NCI-H526 (cell line): ENCODE measurements at places on chromosomes 11 and 22.

DNA sequence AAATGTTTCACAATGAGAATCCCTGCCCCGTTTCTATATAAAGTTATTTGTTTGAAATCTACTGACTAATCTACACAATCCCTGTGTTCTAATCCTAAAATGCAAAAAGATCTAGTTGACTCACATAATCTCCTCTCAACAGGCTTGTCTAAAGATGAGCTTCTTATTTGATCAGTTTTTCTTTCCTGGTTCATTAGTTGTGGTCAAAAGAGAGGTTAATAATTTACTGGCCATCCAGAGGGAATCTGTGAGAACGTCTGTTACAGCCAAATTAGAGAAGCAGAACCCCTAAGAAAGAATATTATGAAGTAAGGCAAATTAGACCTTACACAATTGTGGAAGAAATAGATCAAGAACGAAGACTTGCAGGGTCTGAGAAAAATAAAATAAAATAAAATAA is 173.7 kb upstream of the ANO3 start:
- DNase-seq: no peak

DNA sequence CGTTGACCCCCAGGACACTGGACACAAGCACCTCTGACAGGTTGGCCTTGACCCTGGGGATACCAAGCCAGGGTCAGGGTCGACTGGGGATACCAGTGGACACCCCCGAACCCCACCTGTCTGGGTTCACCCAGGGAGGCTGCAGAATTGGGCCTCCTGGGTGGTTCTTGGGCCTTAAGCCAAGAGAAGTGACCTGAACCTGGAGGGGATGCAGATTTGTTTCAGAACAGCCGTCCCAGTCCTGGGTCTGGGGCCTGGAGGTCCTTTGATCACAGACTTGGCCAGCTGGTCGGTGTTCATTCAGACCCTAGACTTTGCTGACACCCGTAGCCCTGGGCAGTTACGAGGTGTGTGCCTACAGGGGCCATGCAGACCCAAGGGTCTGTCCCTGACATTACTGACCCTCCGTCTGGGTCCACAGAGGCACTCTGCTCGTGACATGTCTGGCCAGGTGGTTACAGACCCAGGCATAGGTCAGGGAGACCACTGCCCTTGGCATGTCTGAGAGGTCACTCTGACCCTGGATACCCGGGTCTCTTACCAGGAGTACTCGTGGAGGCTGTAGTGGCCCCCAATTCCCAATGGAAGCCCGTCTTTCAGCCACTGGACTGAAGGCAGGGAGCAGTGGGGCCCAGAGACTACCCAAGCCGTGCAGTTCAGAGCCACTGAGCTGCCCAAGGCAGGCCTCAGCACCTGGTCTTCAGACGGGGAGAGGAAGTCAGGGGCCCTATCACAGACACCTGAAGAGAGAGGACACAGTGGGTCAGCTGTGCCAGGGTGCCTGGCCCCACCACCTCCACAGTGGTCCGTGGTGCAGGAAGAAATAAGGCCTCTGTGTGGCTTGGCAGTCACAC is 6.4 kb downstream of the SIGIRR start:
- no peak for DNase-seq

- DNase-seq: no peak
Observed at GRCh38 chr11:7444091-7444981, 41.0 kb upstream of the OLFML1 start.

DNA sequence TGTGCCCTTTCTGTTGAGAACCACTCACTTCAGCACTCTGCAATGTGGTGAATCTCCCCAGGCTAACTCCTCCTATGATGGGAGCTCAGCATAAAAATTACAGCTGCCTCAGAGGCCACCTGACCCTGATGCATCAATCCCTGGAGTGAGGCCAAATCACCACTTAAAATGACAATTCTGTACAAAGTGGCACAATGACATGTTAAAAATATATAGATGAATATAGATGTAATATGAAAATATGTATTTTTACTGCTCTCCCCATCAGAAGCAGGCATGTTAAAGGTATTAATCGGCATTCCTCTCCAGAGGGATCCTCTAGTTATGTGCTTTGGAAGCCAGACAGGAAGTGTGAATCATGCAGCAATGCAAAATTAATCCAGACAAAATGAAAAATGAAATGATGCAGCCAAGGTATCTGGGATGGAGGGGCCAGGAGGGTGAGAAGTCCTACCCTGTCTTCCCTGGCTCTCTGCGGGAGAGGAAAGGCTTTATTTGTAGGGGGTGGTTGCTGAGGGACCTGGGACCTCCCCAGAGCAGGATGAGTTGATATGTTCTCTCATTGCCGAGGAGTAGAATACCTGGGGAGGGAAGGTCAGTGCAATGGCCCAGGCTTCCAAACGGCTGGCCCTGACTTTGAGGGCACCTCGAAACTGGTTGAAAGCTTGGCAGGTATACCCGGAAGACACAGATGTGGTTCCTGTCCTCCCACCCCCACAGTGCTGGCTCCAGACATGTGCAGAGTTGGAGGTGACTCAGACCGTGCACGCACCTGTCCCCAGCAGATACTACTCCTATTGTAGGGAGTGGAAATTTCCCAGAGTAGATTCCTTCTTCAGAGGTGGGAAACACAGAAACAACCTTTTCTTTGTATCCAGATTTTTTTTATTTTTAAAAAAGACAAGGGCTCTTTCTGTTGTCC is 347.9 kb upstream of the NCAM1 start:
- DNase-seq: no peak

DNA sequence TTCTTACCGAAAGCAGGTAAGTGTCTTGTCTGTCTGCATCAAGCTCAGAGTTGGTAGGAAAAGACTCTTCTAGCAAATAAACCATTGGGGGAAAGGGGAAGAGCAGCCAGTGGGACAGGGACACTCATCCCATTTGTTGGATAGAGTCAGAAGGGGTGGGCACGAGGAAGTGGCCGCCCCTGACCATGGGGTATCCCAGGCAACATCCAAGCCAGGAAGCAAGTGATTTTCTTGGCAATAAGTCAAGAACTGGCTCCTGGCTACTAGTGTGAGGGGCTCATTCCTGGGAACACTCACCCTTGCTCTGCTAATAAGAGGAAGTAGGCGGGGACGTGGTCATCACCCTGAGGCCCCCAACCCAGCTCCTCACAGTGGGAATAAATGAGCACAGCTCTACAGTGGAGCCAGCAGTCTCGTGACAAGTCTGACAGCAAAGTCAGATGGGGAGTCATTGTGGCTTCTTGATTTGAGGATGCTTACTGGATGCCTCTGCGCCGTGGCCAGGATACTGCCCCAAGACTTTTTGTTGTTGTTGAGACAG is 6.7 kb downstream of the SLC25A18 start:
- DNase-seq: no peak

DNA sequence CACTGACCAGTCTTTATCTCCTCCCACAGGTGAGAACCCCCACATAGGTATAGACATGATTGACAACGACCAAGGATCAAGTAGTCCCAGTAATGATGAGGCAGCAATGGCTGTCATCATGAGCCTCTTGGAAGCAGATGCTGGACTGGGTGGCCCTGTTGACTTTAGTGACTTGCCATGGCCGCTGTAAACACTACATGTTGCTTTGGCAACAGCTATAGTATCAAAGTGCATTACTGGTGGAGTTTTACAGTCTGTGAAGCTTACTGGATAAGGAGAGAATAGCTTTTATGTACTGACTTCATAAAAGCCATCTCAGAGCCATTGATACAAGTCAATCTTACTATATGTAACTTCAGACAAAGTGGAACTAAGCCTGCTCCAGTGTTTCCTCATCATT is 76.5 kb downstream of the BTBD10 start:
- DNase-seq: peak; percentile 37

- DNase-seq: no peak
Observed at GRCh38 chr11:115180272-115180671, 323.9 kb downstream of the CADM1 start.

DNA sequence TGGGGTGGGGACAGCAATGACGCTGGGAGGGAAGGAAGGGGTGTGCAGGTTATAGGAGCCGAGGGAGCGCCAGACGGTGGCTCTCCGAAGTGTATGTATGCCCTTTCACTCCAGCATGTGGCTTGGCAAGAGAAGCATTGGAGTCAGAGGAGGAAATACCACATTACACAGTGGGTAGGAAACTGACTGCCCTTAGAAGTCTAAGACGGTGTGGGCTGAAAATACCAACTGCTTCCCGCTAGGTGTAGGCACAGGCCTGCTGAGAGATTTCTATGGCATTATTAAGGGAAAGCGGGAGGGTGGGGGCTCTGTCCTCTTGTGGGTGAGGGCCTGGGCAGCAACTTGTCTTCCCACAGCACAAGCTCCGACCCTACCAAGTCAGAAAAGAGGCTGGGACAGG is 44.7 kb downstream of the CACNG2 start:
- DNase-seq: no peak

- peak; percentile 97 for DNase-seq
Observed at GRCh38 chr11:125141686-125142535, 22.6 kb upstream of the PKNOX2 start.

DNA sequence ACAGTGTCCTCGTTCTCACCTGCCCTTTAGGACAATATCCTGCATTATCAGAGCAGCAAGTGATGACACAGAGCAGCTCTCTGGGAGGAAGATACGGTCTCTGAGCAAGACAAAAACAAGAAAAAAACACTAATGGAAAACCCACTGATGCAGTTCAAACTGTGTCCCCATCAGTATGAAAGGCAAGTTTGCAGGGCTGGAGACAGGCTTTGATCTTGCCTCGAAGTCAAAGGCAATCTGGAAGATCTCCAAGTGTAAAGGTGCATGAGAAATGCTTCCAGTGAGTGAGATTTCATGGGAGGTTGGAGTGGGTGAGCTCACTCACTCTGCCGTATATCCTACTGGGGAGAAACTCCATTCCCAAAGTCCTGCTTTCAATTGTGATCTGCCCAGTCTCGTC is 157.5 kb downstream of the KIRREL3 start:
- no peak for DNase-seq

GRCh38 chr11:32849761-32850160 is 20.0 kb downstream of the PRRG4 start:
- no peak for DNase-seq

- no peak for DNase-seq
Observed at GRCh38 chr22:44354288-44354687, 41.5 kb upstream of the SHISAL1 start.

DNA sequence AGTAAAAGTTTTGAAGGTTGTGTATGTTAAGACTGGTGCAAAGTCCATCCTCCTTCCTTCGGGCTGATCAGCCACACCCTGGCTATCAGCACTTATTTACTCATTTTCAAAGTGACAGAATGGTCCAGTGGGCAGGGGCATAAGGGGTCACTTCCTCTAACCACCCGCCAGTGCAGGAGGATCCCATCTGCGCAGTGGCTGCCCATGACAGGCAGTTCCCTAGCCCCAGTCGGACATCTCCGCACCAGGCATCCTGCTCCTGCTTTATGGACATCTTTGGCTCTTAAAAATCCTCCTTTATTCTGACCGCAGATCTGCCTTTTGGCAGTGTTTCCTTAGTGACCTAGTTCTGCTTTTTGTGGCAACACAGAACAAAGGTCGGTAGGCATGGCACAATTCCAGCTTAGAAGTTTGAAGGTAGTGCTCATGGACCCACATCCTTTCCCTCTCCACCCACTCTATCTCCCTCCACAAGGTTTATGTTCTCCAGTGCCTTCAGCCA is 55.9 kb downstream of the BMAL1 start:
- no peak for DNase-seq

DNA sequence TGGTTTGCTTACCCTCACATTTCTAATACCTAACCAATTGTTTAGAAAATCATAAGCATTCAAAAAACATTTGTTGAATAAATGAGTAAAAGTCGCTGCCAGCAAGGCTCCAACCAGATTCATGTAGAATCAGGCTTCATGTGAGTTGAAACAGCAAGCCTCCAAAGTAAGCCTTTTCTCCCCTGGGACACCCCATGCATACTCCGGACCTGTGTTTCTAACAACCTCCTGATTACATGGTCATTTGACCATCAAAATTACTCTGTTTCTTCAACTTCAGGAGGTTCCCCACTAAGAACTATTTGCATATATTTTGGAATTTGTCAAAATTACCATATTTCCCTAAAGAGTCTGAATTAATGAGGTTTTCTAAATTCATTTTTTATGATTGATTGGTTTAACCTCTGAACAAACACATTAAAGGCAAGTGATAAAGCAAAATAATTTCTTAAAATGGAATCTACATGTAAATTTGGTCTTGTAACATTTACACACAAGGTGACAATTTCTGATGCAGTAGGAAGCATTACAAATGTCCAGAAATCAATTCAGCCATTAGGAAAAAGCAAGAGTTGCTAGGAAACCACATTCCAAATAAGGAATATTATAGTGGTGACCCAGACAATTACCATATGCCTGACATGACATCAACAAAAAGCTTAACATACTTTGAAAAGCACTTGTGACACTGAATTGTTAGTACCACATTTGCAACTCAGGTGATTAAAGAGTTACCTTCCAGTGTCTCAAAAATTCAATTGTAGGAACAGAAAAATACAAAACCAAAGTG is 252.6 kb downstream of the GUCY1A2 start:
- peak; percentile 39 for DNase-seq
